GM23248 (cell line): ENCODE measurements at places on chromosomes 2 and 18. TPM values are rescaled to one million over a fixed set of nuclear protein-coding genes. Genes with fewer than 3 reads are reported as not detected.

GRB14 gene
- total RNA-seq, result not detected in 2 replicates

ADRA2B gene
- total RNA-seq, result not detected in 2 replicates

PLEKHH2 gene
- total RNA-seq, result 1.6 and 2.2 TPM in 2 replicates

PLEKHA3 gene
- 5.6 and 9.4 TPM in 2 replicates for total RNA-seq

RAD51AP2 gene
- total RNA-seq, result not detected in 2 replicates

CLEC4F gene
- total RNA-seq, result not detected in 2 replicates

NCKAP5 gene
- 0.65 and 1.5 TPM in 2 replicates for total RNA-seq

PLA2R1 gene
- total RNA-seq, result 14.9 and 16.0 TPM in 2 replicates

GRCh38 chr18:32175265-32175664 is 14.6 kb upstream of the MEP1B start:
- no peak overlapping the region for H3K27ac ChIP-seq
- H3K4me1 ChIP-seq, result no peaks in the 10 kb centered on the region
- no peak overlapping the region for H3K4me3 ChIP-seq
- no peaks in the 10 kb centered on the region for H3K27me3 ChIP-seq
- no peak for DNase-seq

- peak; percentile 97 for DNase-seq
- peak overlapping the region; percentile 61 for H3K27ac ChIP-seq
- no peaks in the 10 kb centered on the region for H3K36me3 ChIP-seq
- H3K27me3 ChIP-seq, result peaks cover 40% of the 10 kb centered on the region
- peaks cover 18% of the 10 kb centered on the region for H3K4me1 ChIP-seq
- H3K4me3 ChIP-seq, result peak overlapping the region; percentile 46
Measured at GRCh38 chr2:234203135-234203984, 152.9 kb downstream of the SPP2 start.

GRCh38 chr2:20067992-20068584 is 16.7 kb upstream of the LAPTM4A start:
- no peaks in the 10 kb centered on the region for H3K27me3 ChIP-seq
- peak; percentile 94 for DNase-seq
- no peaks in the 10 kb centered on the region for H3K36me3 ChIP-seq
- peaks cover 43% of the 10 kb centered on the region for H3K4me1 ChIP-seq

GRCh38 chr18:36316246-36316645 is 18.7 kb downstream of the FHOD3 start:
- H3K27me3 ChIP-seq, result no peaks in the 10 kb centered on the region
- peak; percentile 58 for DNase-seq
- peaks cover 39% of the 10 kb centered on the region for H3K4me1 ChIP-seq
- no peaks in the 10 kb centered on the region for H3K36me3 ChIP-seq
- peak overlapping the region; percentile 93 for H3K27ac ChIP-seq

GRCh38 chr2:201058914-201059313 is 12.6 kb downstream of the HYCC2 start:
- H3K36me3 ChIP-seq, result peaks cover 4% of the 10 kb centered on the region; the same call in 1 of the 2 replicates
- DNase-seq, result no peak
- H3K4me3 ChIP-seq, result no peak overlapping the region
- peaks cover 12% of the 10 kb centered on the region; the same call in 1 of the 2 replicates for H3K4me1 ChIP-seq
- no peaks in the 10 kb centered on the region for H3K27me3 ChIP-seq

GRCh38 chr18:58501066-58501896 is 127.6 kb downstream of the ALPK2 start:
- no peak overlapping the region for H3K4me3 ChIP-seq
- H3K4me1 ChIP-seq, result no peaks in the 10 kb centered on the region
- H3K36me3 ChIP-seq, result peaks cover 45% of the 10 kb centered on the region
- no peak overlapping the region for H3K27ac ChIP-seq

DNA sequence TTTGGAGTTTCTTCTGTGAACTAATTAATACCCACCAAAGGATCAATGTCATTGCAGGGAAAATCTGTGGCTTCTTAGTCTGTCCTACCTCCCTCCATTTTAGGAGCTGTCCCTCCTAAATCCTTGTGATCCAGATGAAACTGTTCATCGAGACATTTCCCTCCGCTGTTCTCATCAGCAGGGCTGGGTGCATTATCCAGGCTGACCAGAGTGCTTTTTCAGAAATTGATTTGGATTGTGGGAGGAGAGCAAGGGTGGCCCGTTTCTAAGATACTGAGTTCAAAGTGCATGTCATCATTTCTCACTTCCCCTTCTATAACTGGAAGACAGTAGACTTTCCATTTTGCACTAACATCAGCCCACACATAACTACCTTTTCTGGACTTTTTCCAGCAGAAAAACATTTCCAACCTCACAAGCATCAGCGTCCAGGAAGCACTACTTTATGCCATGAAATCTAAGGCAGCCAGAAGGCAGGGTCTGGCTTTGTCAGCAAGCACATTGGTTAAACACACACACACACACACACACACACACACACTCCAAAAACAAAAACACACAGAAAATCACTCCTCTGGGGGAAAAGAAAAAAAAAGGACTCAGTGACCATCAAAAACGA is 94.1 kb downstream of the ANKRD44 start:
- no peaks in the 10 kb centered on the region for H3K36me3 ChIP-seq
- 0 out of 2 replicates have a peak, but pooled peaks cover 7% of the 10 kb centered on the region for H3K4me1 ChIP-seq
- H3K27me3 ChIP-seq, result no peaks in the 10 kb centered on the region
- no peak overlapping the region for H3K27ac ChIP-seq

DNA sequence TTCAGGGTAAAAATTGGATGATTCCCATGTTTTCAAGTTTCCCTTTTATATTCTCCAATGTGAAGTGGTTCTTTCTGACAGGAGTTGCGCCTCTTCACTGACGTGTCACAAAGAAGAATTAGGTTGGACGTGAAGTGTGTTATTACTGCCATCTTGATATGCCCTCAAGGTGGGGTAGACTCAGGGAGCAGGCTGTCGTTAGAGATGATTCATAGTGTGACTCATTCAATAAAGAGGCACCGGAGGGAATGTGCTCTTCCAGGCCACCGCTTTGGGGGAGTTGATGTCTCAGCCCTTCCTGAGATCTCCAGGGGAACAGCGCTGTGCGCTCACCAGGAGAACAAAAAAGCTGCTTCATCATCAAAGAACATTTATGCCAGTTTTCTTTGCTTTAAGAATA is 3.6 kb upstream of the DGKD start:
- DNase-seq, result peak; percentile 95
- no peaks in the 10 kb centered on the region for H3K36me3 ChIP-seq
- 0 out of 2 replicates have a peak overlapping the region, but pooled peaks have one; percentile 17 for H3K4me3 ChIP-seq
- H3K27me3 ChIP-seq, result 0 out of 2 replicates have a peak, but pooled peaks cover 3% of the 10 kb centered on the region

DNA sequence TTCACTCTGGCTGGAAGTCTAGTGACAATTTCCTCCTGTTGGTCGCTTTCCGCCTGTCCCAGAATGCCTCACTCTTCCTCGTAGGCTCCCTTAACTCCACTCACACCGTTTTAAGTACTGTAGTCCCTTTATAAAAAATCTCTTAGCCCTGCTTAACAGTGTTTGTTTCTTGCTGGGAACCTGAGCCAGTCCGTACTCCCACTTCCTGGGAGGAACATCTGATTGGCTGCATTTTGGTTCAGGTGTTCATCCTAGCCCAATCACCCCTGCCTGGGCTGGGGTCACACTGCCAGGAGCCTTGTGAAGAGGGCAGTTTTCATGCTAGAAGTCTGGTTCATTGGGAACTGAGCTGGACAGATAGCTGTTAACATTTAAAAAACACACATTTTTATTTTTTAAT is 25.6 kb upstream of the TOGARAM2 start:
- H3K36me3 ChIP-seq, result no peaks in the 10 kb centered on the region
- H3K27me3 ChIP-seq, result no peaks in the 10 kb centered on the region
- DNase-seq, result no peak
- no peak overlapping the region for H3K4me3 ChIP-seq
- no peak overlapping the region for H3K27ac ChIP-seq
- peaks cover 21% of the 10 kb centered on the region for H3K4me1 ChIP-seq

DNA sequence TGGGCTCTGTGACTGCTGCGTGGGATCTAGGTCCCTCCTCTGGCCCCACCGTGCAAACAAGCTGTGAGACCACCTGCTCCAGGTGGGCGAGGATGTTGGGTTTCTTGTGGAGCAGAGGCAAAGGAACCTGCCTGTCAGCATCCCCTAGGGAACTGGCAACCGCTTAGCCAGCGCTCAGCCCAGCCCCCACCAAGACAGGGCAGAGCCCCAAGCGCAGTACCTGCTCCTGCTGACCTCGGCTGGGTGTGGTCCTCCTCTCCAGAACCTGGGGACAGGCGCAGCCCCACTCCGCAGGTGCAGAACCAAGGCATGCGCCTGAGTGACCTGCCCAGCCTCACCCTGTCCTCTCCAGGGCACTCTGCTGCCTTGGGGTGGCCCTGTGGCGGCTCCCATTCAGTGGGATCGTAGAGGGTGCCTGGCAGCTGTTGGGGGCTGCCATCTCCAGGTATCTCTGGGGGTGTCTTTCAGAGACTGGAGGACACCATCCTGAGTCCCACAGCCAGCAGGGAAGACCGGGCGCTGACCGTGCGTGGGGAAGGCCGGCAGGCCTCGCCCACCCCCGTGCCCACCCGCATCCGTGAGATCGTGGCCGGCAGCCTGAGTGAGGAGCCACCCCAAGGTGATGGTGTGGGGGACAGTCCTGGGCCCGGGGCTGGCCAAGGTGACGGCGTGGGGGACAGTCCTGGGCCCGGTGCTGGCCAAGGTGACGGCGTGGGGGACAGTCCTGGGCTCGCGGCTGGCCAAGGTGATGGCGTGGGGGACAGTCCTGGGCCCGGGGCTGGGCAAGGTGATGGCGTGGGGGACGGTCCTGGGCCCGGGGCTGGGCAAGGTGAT is 12.3 kb downstream of the CROCC2 start:
- no peak overlapping the region for H3K27ac ChIP-seq
- no peaks in the 10 kb centered on the region for H3K36me3 ChIP-seq
- no peaks in the 10 kb centered on the region for H3K27me3 ChIP-seq
- peaks cover 35% of the 10 kb centered on the region for H3K4me1 ChIP-seq

- peaks cover 3% of the 10 kb centered on the region for H3K27me3 ChIP-seq
- no peak for DNase-seq
- H3K36me3 ChIP-seq, result no peaks in the 10 kb centered on the region
- no peak overlapping the region for H3K4me3 ChIP-seq
Measured at GRCh38 chr2:119062179-119062578, 96.4 kb downstream of the C1QL2 start.

GRCh38 chr2:75561566-75562512 is 1.1 kb upstream of the EVA1A start:
- H3K36me3 ChIP-seq, result peaks cover 10% of the 10 kb centered on the region; the same call in 1 of the 2 replicates
- H3K27me3 ChIP-seq, result no peaks in the 10 kb centered on the region
- DNase-seq, result peak; percentile 74
- H3K4me3 ChIP-seq, result peak overlapping the region; percentile 88
- H3K4me1 ChIP-seq, result peaks cover 60% of the 10 kb centered on the region

DNA sequence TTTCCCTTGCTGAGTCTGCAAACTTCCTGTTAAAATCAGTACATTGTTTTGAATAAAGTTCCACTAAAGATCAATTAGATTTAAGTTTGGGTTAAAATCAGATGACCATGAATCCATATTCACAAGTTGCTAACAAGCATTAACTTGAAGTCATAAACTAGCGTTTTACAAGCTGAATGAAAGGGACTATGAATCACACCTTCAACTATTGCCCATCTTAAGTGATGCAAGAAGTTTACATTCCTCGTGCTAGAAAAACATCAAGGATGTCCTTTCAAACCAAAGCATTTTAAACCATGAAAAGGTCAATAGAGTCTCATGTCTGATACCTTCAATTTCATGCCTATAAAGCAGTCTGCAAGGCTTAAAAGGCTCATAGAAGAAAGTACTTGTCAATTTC is 257.2 kb upstream of the SYT4 start:
- no peaks in the 10 kb centered on the region for H3K27me3 ChIP-seq
- H3K27ac ChIP-seq, result no peak overlapping the region

DNA sequence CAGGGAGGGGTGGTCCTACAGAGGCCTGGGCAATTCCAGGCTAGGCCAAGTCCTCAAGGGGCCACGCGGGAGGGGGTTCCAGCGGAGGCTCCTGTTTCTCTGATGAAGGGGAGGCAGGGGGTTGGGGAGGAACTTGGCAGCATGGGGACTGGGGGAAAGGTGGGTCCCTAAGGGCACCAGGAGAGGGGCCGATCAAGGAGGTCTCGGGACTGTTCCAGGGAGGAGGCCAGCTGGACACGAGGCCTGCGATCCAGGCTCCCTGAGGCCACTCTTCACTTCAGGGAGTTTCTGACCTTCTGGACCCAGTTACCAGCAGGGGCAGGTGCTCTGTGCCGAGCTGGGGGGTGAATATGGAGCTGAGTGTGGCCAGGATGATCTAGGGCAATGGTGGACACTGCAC is 71.5 kb downstream of the ASB1 start:
- no peak overlapping the region for H3K4me3 ChIP-seq
- no peaks in the 10 kb centered on the region for H3K36me3 ChIP-seq
- no peaks in the 10 kb centered on the region for H3K4me1 ChIP-seq
- no peak overlapping the region for H3K27ac ChIP-seq
- no peak for DNase-seq

- H3K4me3 ChIP-seq, result no peak overlapping the region
- DNase-seq, result no peak
- no peaks in the 10 kb centered on the region for H3K27me3 ChIP-seq
Measured at GRCh38 chr18:77030201-77030600, 102.4 kb downstream of the MBP start.

DNA sequence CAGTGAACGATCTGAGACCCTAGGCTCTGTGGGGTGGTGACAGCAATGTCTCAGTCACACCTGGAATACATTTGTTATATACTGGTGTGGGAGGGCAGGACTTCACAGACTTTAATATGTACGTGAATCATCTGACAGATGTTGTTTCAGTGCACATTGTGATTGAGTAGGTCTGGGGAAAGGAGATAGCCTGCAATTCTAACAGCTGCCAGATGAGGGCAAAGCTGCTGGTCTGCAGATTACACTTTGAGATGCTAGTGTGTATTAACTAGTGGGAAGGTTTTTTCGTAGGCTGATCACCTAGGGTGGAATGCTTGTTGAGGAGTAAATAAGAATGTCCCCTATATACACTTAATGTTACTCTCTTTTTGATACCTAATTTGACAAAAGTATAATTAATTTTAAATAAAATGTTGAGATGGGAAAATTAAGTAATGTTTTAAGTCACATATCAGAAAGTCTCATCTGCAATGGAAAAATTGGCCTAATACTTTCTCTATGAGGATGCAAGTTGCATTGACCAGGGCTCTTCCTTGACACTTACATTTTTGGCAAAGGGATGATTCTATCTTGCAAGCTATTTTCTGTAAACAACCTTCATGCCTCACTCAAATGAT is 496.9 kb upstream of the HNMT start:
- peak; percentile 47 for DNase-seq
- no peaks in the 10 kb centered on the region for H3K36me3 ChIP-seq
- no peak overlapping the region for H3K27ac ChIP-seq
